ENCODE measurements at places on chromosomes 2 and 18. TPM values are rescaled to one million over a fixed set of nuclear protein-coding genes. Genes with fewer than 3 reads are reported as not detected.

DNA sequence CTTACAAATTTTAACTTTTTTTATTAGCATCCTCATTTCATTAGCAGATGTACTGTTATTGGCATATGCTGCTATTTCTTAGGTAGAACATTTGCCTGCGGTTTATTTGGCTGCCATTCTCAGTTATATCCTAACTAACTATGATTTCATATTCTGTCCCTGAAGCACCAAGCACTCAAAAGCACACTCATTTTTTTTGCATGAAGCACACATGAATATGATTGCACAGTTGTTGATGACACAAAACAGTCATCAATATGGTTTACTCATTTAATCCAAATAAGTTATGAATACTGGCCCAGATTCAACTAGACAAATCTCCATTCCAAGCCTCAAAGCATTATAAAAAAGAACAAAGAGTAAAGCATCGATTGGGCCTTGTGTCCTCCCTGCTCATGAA, 129.4 kb upstream of the CNTNAP5 start:
- no peak overlapping the region for H3K4me3 ChIP-seq
- H3K27ac ChIP-seq: no peak overlapping the region
- H3K4me1 ChIP-seq: no peaks in the 10 kb centered on the region
- H3K27me3 ChIP-seq: no peaks in the 10 kb centered on the region
- no peaks in the 10 kb centered on the region for H3K36me3 ChIP-seq

RAB12 gene
- total RNA-seq: 37.7 TPM

GRCh38 chr2:127614731-127615130, 31.2 kb upstream of the GPR17 start:
- H3K36me3 ChIP-seq: no peaks in the 10 kb centered on the region
- H3K27me3 ChIP-seq: no peaks in the 10 kb centered on the region
- H3K4me1 ChIP-seq: no peaks in the 10 kb centered on the region

- no peaks in the 10 kb centered on the region for H3K4me1 ChIP-seq
- H3K27ac ChIP-seq: no peak overlapping the region
Measured at GRCh38 chr2:84152462-84152861, 306.6 kb downstream of the SUCLG1 start.

- no peaks in the 10 kb centered on the region for H3K36me3 ChIP-seq
- peaks cover 54% of the 10 kb centered on the region for H3K27me3 ChIP-seq
- DNase-seq: no peak
- H3K27ac ChIP-seq: no peak overlapping the region
- peaks cover 17% of the 10 kb centered on the region for H3K4me1 ChIP-seq
Measured at GRCh38 chr2:95316466-95317122, 19.4 kb downstream of the KCNIP3 start.

DNA sequence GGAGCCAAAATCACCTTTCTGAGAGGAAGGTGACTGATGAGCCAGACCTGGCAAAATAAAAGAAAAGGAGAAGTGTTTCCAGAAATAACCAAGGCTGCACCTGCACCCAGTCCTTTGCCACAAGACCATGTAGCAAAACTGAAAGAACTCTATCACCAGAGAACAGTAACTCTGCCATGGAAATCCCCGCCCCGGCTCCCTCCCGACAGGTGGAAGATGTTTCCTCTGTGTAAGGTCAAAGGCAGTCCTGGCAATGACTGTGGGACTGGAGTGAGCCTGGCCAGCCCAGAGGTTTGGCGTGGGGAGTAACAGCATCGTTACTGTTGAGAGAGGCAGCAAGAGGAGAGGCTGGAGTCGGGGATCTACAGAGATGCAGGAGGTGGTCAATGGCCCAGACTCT, 42.3 kb downstream of the SPRED2 start:
- H3K36me3 ChIP-seq: no peaks in the 10 kb centered on the region
- no peaks in the 10 kb centered on the region for H3K27me3 ChIP-seq
- H3K27ac ChIP-seq: peak overlapping the region; percentile 19
- H3K4me3 ChIP-seq: no peak overlapping the region
- peaks cover 24% of the 10 kb centered on the region for H3K4me1 ChIP-seq

GRCh38 chr18:58362027-58362575, 266.8 kb downstream of the ALPK2 start:
- H3K36me3 ChIP-seq: no peaks in the 10 kb centered on the region
- H3K4me1 ChIP-seq: no peaks in the 10 kb centered on the region
- H3K27me3 ChIP-seq: no peaks in the 10 kb centered on the region
- no peak for DNase-seq
- peak overlapping the region; percentile 33 for H3K27ac ChIP-seq

UPP2 gene
- not detected for total RNA-seq

TMEM178A gene
- total RNA-seq: not detected

SPIRE1 gene
- total RNA-seq: 16.0 TPM

GEN1 gene
- 10.2 TPM for total RNA-seq

DNA sequence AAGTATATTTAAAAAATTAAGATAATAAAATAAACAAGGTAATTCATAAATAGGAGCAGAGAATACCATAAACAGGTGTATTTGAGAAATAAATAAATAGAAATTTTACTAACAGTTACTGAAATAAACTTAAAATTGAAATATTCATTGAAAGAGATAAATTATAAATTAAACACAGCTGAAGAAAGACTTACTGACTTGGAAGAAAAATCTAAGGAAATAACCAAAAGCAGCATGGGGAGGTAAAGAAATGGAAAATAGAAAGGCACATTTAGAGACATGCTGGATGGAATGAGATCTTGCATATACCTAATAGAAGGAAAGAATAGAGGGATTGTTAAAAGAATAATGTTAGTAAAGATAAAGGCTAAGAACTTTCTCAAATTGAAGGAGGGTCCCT, 96.3 kb downstream of the SOX11 start:
- H3K36me3 ChIP-seq: no peaks in the 10 kb centered on the region
- H3K4me3 ChIP-seq: no peak overlapping the region
- H3K4me1 ChIP-seq: no peaks in the 10 kb centered on the region
- no peak for DNase-seq
- H3K27me3 ChIP-seq: no peaks in the 10 kb centered on the region

GRCh38 chr2:121212661-121213325, 72.2 kb downstream of the TFCP2L1 start:
- no peak for DNase-seq
- no peaks in the 10 kb centered on the region for H3K36me3 ChIP-seq
- H3K4me3 ChIP-seq: no peak overlapping the region
- no peak overlapping the region for H3K27ac ChIP-seq
- peaks cover 9% of the 10 kb centered on the region for H3K4me1 ChIP-seq

- H3K4me1 ChIP-seq: no peaks in the 10 kb centered on the region
- no peaks in the 10 kb centered on the region for H3K27me3 ChIP-seq
- DNase-seq: no peak
- H3K4me3 ChIP-seq: no peak overlapping the region
- H3K36me3 ChIP-seq: no peaks in the 10 kb centered on the region
- no peak overlapping the region for H3K27ac ChIP-seq
Measured at GRCh38 chr2:144546933-144547332, 27.0 kb upstream of the ZEB2 start.

- no peaks in the 10 kb centered on the region for H3K4me1 ChIP-seq
- no peak overlapping the region for H3K27ac ChIP-seq
- H3K4me3 ChIP-seq: no peak overlapping the region
Measured at GRCh38 chr2:108806371-108807113, 20.0 kb downstream of the CCDC138 start.

GRCh38 chr2:217652761-217653639, 349.8 kb downstream of the TNS1 start:
- H3K4me1 ChIP-seq: peaks cover 6% of the 10 kb centered on the region
- H3K27me3 ChIP-seq: no peaks in the 10 kb centered on the region
- no peak for DNase-seq
- peak overlapping the region; percentile 82 for H3K27ac ChIP-seq

DNA sequence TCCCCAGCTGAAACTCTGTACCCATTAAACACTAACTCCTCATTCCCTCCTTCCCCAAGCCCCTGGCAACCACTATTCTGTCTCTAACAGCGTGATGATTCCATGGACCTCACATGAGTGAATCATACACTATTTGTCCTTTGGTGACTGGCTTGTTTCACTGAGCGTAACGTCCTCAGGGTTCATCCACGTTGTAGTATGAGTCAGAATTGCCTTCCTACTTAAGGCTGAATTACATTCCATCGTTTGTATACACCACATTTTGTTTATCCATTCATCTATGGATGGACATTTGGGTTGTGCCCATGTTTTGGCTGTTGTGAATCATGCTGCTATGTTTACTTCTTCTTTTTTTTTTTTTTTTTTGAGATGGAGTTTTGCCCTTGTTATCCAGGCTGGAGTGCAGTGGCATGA, 19.6 kb upstream of the CABLES1 start:
- H3K36me3 ChIP-seq: no peaks in the 10 kb centered on the region
- no peak for DNase-seq
- no peak overlapping the region for H3K4me3 ChIP-seq
- no peaks in the 10 kb centered on the region for H3K27me3 ChIP-seq
- H3K4me1 ChIP-seq: peaks cover 6% of the 10 kb centered on the region

DNA sequence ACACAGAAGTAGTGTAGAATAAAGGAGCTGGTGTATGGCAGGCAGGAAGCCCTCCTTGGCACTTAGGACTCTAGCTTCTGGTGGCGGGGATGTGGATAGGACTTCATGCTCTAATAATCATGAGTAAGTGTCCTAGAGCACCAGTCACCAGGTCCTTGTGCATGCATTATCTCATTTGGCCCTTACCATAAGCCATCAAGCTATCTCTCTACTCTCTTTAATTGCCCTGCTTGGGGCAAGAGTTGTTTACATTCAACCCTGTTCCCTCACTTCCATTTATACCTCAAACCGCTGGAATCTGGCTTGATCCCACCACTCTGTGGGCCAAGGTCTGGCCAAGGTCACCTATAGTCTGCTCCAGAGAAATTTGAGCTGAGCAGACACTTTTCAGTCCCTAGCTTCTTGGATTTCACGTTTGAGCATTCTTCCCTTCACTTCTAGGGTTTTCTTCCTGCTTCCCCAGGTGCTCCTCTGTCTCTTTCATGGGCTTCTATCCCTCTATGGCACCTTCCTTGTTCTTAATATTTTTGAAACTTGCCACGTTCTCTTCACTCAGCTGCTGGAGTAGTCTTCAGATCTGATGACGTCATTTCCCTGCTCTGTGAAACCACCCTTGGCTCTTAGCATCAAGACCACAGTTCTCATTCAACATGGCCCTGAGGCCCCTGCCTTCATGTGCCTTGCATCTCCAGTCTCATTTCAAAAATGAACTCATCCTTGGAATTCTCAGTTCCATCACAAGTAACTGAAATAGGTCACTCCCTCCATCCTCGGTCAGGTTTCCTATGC, 94.9 kb upstream of the GATA6 start:
- DNase-seq: no peak
- H3K4me1 ChIP-seq: no peaks in the 10 kb centered on the region
- H3K36me3 ChIP-seq: no peaks in the 10 kb centered on the region
- no peak overlapping the region for H3K27ac ChIP-seq

PDE1A gene
- total RNA-seq: 2.3 TPM

DNA sequence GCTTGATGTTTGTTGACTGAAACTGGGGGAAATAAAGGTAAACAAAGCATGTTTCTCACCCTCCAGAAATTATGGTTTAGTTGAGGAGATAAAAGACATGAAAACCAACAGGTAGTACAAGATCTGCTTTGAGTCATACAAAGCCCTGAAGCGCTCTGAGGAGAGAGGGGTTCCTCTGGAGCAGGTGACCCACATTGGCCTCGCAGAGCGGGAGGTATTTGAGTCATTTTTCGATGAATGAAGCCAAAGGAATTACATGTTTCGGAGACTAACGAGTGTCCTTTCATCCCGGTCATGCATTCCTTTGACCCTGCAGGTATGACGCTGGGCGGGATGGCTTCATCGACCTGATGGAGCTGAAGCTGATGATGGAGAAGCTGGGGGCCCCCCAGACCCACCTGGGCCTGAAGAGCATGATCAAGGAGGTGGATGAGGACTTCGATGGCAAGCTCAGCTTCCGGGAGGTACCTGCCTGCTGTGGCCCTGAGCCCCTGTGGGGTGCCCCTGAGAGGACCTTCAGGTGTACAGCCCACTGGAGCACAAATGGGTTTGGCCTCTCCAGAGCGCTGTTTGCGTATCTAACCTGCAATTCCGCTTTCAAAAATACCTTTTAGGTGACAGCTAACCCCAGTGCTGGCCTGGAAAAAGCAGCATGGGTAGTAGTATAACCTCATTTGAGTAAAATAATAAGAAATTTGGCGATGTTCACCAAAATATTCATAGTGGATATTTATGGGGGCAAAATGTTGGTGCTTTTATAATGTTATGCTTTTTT, 29.3 kb downstream of the EFHD1 start:
- no peaks in the 10 kb centered on the region for H3K27me3 ChIP-seq
- DNase-seq: no peak
- H3K4me1 ChIP-seq: no peaks in the 10 kb centered on the region
- no peak overlapping the region for H3K4me3 ChIP-seq
- H3K36me3 ChIP-seq: no peaks in the 10 kb centered on the region

- no peaks in the 10 kb centered on the region for H3K4me1 ChIP-seq
- H3K27ac ChIP-seq: no peak overlapping the region
- no peaks in the 10 kb centered on the region for H3K27me3 ChIP-seq
- no peak overlapping the region for H3K4me3 ChIP-seq
Measured at GRCh38 chr2:215145611-215146010, 7.2 kb upstream of the ABCA12 start.

SLC4A3 gene
- 2.0 TPM for total RNA-seq

DNA sequence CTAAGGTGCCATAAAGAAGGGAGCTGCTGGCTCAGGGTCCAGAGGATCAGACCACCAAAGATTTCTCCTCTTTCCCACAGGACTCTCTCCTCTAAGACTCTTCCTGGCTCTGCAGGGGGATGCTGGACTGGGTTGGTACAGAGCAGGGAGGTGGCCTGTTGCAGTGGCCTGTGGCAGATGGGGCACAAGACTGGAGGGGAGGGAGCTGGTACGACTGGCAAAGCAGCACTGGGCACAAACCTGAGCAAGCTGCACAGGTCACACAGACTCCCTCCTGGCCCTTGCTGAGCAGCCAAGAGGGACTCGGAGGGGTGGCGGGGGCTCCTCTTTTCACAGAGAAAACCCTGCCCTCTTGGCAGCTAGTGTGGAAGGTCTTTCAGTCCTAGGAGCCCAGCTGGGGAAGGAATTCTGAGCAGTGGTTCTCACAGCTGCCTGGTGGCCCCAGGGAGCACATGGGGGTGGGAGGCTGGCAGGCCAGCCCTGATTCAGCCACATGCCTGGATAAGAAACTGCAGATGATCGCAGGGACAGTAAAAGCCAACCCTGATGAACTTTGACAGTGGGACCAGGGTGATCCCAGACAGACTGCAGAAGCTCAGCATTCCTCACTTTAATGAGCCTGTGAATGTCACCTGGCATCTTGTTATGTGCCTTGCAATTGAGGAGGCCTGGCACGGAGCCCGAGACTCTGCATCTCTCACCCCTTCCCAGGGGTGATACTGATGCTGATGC, 32.5 kb upstream of the ACAA2 start:
- H3K36me3 ChIP-seq: peaks cover 51% of the 10 kb centered on the region
- peaks cover 10% of the 10 kb centered on the region for H3K4me1 ChIP-seq
- no peak overlapping the region for H3K4me3 ChIP-seq
- no peak overlapping the region for H3K27ac ChIP-seq
- H3K27me3 ChIP-seq: no peaks in the 10 kb centered on the region
- no peak for DNase-seq

UXS1 gene
- total RNA-seq: 40.4 TPM

DNA sequence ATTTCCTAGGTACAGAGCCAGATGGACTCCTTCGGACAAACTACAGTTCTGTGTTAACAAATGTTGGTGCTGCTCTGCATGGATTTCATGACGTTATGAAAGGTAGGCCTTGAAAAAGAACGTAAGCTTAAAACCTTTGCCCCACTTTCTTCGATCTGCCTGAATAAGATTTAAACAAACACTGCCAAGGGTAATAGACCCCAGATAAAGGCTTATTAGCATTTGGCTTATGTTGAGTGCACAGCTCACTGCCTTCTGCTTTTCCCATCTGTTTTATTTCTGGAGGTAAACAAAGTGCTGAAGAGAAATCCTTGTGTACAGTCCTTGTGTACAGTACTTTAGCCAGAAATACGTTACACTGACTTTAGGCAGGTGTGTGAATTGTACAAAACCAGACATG, 50.0 kb upstream of the STON1 start:
- no peak for DNase-seq
- no peak overlapping the region for H3K4me3 ChIP-seq
- H3K36me3 ChIP-seq: peaks cover 64% of the 10 kb centered on the region
- H3K27me3 ChIP-seq: no peaks in the 10 kb centered on the region

Data from esophagus squamous epithelium (tissue), 5 donors.